WERI-Rb-1 (cell line): ENCODE measurements at places on chromosomes 11 and 22.

GRCh38 chr11:132139181-132139580 is 768.8 kb downstream of the NTM start:
- no peak for DNase-seq

- no peak for DNase-seq
Observed at GRCh38 chr11:27697679-27698275, 2.5 kb downstream of the BDNF start.

GRCh38 chr11:64360448-64360921 is 1.5 kb downstream of the RPS6KA4 start:
- DNase-seq, result no peak

GRCh38 chr11:102494216-102494615 is 36.3 kb downstream of the MMP7 start:
- no peak for DNase-seq

- peak; percentile 32 for DNase-seq
Observed at GRCh38 chr22:31944700-31945442, 536 bp downstream of the YWHAH start.

GRCh38 chr11:63552921-63553320 is 10.3 kb downstream of the PLAAT2 start:
- DNase-seq, result no peak

DNA sequence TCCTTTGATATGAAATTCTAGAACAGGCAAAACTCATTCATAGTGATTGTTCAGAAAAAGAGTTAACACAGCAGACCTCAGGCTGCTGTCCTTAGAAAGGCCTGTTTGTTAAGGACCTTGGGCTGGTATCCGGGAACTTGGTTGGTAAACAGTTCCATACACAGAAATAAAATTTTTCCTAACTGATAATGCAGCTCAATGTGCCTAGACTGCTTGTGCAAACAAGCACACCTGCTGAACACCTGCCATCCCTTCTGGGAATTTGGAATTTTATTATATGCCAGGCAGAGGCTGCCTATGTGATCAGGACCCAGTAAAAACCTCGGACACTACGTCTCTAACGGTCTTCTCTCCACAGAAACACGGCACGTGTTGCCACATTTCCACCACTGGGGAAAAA is 11.5 kb downstream of the THAP12 start:
- DNase-seq, result no peak
